AG10803 (cell line): ENCODE measurements at places on chromosomes 16 and 17.

DNA sequence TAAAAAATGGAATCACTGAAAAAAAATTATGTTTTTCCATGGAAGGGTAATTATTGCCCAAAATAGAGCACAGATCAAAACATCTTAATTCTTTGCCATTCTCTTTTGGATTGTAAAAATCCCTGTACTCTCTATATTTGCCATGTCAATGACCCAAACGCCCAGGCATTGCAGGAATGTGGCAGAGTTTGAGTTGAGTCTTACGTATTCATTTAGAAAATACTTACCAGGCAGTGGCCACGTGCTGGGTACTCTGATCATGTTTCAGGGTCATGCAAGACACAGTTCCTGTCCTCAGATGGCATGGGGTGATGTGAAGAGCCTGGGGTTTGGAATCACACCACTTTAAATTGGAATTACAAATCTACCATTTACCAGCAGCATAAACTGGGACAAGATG lies 267.7 kb downstream of the ABCC12 start:
- DNase-seq: peak; percentile 68

- no peak for DNase-seq
Measured at GRCh38 chr17:29571486-29571882, 3.0 kb downstream of the TP53I13 start.

DNA sequence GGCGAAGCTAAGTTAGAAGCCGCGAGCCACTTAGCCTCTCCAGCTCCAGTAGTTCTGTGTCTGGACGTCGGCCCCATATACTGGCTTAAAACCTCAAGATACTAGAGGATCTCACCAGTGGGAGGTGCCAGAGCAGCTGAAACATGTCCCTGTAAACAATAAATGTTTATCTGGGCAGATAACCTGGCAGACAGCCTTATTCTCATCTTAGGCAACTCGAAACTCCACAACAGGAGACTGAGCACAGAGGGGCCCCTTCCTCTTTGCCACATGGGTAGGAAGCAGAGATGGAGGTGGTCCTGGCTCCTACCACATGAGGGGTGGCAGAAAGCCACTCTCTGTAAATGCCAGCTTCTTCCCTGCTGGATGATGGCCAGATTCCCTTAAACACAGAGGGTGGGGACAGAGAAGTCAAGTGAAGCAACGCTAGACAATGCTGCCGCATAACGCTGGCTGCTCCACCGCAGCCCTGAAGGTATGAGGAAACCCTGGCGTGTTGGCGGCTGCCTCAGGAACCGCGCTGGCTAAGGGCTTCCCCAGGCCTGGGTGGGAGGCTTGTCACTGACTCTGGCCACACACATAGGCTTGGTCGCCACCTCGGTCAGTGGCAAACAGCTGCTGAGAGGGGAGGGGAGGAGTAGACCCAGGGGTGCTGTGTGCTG lies 67.9 kb downstream of the HIC1 start:
- peak; percentile 76 for DNase-seq

DNA sequence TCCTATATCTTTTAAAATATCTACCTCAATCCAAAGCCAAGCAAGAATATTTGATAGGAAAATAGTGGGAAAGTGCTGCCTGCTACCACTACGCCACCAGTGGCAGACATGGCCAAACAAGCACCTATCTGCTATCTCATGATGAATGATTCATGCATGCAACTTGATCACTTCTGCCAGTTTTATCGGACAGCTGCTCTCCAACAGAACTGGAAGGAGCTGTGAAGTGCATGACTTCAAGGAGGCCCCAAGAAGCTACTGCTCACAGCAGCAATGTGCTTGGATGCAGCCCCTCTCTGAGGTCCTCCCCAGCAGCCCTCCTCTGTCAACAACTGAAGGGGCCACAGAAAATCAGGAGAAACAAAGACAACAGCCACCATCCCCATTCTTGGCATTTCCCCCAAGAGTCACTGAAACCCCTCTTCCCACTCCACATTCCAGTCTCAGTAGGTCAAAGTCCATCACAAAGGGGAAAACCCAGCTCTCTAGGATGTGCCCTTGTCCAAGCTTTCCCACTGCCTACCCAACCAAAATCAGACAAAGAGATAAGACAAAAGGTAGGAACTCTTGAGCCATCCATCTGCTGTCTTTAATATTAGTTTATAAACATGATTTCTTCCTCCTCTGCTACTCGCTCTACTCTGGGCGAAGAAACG lies 215.3 kb downstream of the C16orf78 start:
- DNase-seq: no peak

GRCh38 chr17:41972571-41973407 lies 6.2 kb downstream of the CNP start:
- DNase-seq: no peak

DNA sequence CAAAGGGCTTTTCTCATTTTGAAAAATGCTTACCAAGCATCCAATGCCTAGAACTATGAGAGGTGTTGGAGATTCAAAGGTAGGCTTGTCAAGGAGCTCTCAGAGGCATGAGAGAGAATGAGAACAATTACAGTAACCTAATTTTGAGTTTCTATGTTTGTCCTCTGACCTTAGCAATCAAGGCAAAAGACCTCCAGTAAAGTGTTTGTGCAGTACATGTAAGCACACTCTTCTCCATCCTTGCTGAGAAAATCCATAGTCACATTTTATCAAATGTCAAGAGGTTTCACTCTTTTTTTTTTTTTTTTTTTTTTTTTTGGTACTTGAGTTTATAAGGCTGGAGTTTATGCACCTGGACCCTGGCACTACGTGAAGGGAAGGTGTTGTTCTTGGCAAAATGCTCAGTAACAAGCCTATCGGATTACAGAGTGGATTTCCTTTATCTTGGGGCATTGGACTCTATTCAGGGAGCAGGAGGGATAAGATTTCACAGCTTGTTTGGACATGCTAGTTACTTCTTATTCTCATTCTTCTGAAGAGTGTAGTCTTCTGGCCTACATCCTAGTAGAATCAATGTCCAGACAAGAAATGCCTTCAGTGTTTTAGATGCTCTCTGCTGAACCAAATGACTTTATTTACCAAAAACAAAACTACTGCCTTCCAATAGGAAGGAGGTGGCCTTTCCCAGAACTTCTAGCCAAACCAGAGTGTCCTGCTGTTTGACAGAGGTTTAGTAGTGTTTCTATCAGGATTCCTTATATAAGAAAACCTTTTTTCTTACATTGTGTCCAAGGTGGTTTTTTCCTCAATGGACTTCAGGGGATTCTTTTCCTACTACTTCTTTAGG lies 21.9 kb downstream of the KCNJ2 start:
- no peak for DNase-seq
